ENCODE measurements at places on chromosomes 1 and 21.

DNA sequence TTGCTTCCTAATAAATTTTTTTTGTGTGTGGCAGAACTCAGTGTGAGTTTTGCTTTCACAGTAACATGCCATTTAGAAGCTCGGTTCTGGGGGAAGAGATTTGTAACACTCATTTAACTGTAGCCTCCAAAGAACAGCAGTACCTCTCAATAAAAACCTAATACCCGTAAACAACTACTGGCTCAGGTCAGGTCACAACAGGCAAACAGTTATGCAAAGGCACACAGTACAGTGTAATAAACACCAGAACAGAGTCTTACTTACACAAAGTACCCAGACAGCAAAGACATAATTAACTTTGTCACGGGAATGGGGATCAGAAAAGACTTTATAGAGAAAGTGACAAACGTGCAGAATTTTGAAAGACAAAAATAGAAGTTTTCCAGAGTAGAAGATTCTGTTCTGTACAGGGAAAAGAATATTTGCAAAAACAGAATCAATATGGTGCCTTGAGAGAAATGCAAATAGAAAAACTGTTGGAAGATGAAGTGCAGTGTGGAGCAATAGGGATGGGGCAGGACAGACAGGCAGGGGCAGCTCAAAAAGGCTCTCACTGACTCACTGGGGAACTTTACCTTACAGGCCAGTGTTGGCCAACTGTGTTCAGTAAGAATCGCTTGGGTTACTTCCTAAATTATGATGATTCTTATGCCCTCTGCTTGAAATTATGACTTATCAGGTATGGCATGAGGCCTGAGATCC is 38.8 kb downstream of the EGLN1 start:
- DNase-seq = no peak

GRCh38 chr1:98323906-98324358 is 337.6 kb upstream of the SNX7 start:
- DNase-seq = no peak

GRCh38 chr1:81155131-81155530 is 645.6 kb upstream of the ADGRL2 start:
- no peak for DNase-seq

- no peak for DNase-seq
These were observed 172.3 kb downstream of the SIPA1L2 start for GRCh38 chr1:232457595-232457994.

DNA sequence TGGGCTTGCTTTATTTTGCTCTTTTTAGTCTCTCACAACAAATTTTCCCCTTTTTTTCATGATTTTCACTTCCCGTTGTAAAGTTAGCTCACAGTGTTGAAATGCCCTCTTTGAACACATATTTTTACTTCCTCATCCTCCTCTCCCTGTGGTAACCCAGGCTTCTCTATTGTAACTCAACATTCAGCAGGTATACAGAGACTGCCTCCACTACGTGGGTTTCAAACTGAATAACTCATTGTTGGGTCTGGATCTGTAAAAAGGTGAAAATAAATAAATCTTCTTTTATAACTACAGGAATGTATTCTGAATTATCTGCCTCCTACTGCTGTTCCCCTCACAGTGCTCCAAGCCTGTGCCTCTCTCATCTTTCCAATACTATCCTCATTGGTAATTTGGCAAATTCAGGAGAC is 166.4 kb downstream of the RUNX1 start:
- no peak for DNase-seq

DNA sequence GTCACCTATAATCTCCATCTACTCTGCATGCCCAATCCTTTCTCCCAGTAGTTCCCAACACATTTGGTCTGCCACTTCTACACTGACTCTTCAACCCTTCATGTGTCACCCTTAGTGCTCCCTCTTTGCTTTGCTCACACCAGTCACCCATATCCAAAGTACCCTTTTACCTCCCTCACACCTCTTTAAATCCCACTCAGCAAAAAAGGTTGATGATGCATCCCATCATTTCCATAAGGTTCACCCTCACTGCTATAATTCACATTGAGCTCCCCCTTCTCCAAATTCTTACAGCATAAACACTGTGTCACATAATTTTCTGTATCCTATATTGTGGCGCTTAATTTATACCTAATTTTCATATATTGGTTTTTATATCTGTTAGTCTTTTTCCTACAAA is 83.8 kb upstream of the ATP1B1 start:
- DNase-seq = no peak

DNA sequence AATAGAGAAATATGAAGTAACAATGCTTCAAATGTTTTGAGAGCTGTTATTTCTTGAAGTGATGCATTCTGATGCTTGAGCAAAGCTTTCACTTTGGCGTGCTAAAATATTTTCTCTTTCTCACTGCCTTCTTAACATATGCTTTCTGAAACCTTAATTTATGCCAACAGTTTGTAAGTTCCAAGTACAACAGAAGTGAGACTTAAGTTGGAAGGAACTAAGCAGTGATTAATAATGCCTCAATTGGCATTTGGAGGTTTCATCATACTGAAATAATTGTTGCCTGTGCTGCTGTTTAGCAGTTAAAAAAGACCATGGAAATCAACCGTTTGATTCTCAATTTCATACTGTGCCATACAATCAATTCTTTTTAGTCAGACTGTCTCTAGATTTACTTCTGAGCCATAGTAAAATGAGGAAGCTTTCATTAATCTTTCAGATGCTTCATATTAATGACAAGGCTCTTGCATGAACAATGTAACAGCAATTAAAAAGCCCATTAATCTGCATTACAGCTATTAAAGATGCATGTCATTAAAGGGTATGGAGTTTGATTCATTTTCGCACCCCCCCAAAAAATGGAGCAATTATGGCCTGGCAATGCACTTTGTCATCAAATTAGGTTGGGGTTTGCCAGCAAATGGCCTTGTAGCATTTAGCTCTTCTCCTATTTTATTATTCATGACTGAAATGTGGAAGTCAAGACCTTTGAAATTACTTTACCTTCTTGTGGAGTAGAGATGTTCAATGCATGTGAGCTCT is 375.3 kb downstream of the USH2A start:
- DNase-seq = no peak

GRCh38 chr1:163876546-163876945 is 554.8 kb downstream of the NUF2 start:
- no peak for DNase-seq

DNA sequence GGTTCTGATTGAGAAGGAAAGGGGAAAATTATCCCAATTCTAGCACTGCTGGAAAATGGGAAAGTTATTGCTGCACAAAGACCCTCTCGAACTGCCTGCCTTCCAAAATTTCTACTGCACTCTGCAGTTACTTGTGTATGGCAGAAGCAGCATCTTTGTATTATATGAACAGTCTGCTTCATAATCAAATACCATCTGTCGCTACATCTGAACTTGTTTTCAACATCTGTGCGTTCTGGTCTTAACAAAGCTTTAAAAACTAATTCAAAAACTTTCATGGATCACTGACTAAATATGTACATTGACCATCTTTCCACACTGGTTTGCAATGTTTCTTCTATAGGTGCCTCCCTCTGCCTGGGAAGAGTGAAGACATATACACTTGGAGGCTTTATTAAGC is 79.2 kb downstream of the PROX1 start:
- DNase-seq = no peak

DNA sequence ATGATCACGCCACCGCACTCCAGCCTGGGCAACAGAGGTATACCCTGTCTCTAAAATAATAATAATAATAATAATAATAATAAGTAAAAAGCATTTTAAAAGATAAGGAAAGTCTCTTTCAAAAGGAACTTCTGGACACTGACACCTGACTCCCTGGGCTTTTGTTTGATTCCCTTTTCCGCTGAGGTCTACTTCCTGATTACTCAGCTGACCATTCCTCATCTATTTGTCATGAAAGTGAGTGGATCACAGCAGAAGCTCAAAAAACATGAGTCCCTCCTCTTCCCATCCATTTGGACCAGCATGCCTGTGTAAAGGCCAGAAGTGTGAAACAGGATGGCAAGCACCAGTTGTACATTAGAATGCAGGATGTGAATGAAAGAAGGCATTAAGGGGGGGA is 61.1 kb upstream of the FBXO28 start:
- DNase-seq = no peak
